G401 (cell line): ENCODE measurements at places on chromosomes 12 and 14. TPM values are rescaled to one million over a fixed set of nuclear protein-coding genes. Genes with fewer than 3 reads are reported as not detected.

DNA sequence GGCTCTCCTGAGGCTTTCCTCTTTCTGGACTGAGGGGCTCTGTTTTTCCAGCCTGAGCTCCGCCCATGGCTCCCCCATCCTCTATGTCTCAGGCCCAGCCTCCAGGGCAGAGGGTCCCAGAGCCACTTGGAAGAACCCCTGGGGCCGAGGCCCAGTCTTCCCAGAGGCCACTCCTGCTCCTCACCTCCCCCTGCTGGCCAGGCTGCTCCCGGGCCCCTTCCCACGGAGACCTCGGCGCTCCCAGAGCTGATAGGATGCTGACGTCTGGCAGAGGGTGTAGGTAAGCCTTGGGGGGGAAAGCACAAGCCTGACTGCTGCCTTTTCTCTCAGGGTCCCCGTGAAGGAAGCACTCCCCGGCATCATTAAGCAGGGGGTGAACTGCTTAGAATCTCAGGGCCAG lies 51.4 kb downstream of the ERH start:
- DNase-seq: no peak

DNA sequence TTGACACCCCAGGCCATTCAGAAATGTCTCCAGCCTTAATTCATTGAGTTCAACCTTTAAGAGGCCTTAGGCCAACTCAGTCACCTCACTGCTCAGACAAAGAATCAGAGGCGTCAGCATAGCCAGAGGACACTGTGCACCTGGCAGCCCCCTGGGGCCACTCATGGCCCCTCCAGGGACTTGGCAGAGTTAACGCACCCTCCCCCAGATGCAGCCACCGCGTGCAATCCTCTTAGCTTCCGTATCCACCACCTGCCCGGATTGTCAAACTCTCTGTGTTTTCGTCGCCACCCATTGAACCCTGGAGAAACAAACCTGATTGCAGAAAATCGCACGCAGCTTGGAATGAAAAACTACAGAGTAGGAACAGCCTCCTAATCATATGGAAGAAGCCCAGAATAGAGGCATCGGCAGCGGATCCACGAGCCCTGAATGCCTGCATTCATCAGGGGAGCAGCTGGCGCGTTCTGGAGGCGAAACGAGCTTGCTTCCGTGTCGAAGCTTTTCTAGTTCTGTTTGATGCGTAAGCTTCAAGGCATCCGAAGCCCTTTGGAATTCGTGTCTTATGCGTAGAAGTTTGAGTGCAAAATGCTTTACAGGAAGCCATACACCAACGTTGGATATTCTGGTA lies 22.4 kb downstream of the BRI3BP start:
- no peak for DNase-seq

DNA sequence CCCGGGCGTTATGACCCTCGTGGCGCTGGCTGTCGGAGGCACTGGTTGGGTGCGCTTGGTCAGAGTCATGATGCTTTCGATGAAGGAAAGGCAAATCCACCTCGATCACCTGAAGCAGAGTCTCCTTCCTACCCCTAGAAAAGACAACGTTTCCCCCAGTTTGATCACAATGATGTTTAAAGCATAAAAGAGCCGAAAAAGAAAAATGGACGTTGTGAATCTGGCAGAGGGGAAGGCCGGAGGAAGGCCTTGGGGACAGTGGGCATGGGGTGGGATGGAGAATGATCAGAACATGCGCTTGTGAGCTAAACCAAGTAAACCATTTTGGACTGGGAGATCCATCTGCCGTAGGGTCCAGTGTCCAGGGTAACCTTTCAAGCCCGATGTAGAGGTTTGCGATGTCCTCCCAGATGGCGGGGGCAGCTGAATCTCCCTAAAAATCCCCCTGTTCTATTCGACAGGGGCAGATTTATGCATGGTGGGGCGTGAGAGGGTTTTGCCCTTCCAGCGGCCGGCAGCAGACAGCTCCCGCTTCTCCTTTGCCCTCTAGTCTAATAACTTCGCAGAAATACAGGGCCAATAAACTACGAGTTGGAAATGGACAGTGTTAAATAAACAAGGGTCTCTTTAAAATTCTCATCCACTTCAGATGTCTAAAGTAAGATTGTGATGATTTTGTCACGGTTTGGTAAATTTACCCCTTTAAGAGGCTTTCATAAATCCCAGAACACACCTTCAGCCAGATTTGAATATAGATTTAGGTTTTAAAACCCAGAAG lies 2.3 kb upstream of the OTX2 start:
- DNase-seq: no peak

Gene AKAP6
- 0.06 and 2.3 TPM in 2 replicates for total RNA-seq

- no peak for DNase-seq
Measured at GRCh38 chr12:125100551-125101434, 35.6 kb downstream of the AACS start.

Gene OR4K2
- total RNA-seq: not detected in 2 replicates

Gene KIF26A
- total RNA-seq: 19.8 and 21.2 TPM in 2 replicates

DNA sequence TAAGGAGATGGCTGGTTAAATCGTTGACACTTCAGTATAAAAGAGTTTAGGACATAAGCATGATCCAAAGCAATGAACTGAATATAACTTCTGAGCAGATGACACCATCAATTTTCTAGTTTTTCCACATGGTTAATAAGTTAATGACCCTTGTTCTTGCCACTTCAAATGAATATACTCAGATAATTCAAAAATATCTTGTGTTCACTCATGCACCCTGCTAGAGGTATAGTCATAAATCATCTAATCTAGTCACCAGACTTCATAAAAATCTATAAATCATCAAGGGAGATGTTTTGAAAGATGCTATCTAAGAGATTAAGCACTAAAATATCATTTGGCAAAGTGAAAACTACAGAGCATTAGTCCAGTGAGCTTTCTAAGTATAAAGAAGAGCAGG lies 131.9 kb downstream of the MDGA2 start:
- no peak for DNase-seq

GRCh38 chr12:53298164-53298563 lies 1.3 kb upstream of the MYG1 start:
- no peak for DNase-seq

GRCh38 chr14:88518592-88519512 lies 36.0 kb downstream of the PTPN21 start:
- no peak for DNase-seq

- no peak for DNase-seq
Measured at GRCh38 chr14:35341454-35341750, 49.2 kb downstream of the PSMA6 start.

DNA sequence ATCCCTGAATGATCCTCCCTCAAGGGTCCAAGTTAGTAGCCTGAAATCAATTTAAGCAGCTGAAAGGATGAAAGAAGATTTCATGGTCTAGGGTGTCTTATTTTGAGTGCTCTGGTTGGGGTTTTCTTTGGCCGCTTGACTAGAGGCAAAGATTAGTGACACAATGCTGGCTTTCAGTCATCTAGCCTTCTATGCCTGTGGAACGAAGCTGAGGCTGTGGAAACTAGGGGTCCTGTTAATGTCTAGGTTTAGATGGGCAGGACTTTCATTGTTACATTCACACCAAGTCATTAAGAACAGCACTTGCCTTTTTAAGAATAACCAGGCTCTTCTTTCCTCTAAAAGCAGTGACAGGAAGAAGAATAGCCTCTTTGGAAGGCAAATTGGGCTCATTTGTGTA lies 253.8 kb upstream of the E2F7 start:
- no peak for DNase-seq

GRCh38 chr12:71057330-71057729 lies 100.5 kb downstream of the TSPAN8 start:
- no peak for DNase-seq

Gene TMEM132C
- not detected in 2 replicates for total RNA-seq

DNA sequence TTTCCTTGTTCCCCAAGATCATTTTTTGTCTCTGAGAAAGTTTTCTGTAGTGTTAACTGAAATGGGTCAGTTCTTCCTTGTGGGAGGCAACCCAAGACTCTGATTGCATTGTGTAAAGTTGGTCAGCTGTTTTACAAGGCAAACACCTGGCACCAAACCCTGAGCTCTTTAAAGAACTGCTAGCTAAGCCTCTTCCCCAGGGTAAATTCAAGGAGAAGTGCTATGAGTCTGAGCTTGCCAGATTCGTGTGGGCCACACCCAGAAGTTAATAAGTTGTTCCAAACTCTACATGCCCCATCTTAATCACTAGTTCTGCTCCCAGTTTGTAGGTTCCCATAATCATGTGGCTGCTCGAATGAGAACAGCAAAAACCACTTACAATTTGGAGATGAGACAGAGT lies 214.5 kb downstream of the BTG1 start:
- no peak for DNase-seq

DNA sequence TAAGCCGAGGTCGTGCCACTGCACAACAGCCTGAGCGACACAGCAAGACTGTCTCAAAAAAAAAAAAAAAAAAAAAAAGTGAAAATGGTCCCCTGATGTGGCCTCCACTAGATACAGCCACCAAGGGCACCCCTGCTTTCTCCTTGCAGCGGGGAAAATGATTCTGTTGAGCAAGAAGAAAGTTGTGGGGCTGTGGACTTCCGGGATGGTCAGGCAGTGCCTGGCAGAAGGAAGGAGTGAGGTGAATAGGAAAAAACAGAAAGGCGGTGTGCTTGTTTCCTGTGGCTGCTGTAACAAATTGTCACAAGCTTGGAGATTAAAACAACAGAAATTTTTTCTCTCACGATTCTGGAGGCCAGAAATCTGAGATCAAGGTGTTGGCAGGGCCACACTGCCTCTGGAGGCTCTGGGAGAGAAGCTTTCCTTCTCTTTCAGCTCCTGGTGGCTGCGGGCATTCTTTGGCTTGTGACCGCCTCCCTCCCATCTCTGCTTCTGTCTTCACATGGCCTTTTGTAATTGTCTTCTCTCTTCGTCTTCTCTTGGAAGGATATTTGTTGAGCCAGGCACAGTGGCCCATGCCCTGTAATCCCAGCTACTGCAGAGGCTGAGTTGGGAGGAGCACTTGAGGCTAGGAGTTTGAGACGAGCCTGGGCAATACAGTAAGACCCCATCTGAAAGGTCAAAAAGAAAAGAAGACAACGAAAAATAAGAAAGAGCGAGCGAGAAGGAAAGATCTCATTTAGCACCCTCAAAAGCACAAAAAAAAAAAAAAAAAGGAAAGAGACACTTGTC lies 116.6 kb upstream of the MED13L start:
- no peak for DNase-seq

Gene M6PR
- 292 and 302 TPM in 2 replicates for total RNA-seq

GRCh38 chr12:75888874-75889613 lies 142.5 kb downstream of the PHLDA1 start:
- peak; percentile 29 for DNase-seq

Gene SLC41A2
- total RNA-seq: 2.4 and 2.8 TPM in 2 replicates

GRCh38 chr12:50024805-50025186 lies 498 bp downstream of the RACGAP1 start:
- DNase-seq: no peak

DNA sequence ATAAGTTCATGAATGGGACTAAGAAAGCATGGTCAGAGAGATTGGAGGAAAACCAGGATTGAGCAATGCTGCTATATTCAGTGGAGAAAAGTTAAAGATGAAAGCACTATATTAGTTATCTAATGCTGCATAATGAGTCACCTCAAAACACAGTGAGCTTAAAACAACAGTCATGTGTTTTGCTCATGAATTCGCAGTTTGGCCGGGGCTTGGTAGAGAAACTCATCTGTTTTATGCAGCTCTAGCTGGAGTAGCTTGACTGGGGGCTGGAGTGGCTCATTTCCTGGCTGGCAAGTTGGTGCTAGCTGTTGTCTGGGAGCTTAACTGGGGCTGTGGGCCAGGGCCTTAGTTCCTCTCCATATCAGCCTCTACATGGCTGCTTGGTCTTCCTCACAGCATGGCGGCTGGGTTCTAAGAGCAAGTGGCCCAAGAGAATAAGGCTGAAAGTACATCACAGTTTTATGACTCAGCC lies 90.1 kb downstream of the ADCK1 start:
- no peak for DNase-seq
